ENCODE measurements at places on chromosomes 1 and 21.

DNA sequence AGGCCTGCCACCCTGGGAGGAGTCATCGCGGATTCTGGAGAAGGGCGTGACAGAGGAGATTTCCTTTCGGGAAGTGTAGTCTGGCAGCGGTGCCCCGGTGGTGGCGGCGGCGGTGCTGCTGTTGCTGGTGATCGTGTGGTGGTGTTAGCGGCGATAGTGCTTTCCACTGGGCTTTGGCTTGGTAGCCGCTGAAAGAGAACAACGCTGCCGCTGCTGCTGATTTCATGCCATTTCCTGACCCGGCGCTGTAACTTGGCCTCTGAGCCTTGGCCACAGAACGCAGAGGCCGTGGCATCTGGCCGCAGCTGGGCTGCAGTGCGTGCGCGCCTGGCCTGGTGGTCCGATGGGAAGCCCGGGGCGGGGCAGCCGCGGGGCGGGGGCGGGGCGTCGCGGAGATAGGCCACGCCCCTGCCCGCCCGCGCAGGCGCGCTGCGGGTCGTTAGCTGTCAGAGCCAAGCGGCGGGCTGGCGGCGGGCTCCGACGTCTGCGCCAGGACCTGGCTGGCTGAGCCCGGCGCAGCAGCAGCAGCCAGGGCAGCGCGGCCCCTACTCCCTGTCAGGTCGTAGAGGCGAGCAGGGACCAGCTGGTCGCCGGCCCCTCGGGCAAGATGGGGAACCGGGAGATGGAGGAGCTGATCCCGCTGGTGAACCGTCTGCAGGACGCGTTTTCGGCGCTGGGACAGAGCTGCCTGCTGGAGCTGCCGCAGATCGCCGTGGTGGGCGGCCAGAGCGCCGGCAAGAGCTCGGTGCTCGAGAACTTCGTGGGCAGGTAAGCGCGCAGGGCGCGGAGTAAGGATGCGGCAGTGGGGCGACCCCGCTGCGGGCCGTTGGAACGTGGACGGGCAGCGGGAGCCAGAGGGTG is at the start of gene DNM3:
Gene DNM3, plus strand, starts transcription at position 449 of the 861 bp plus-strand sequence. Its CDS starts 159 bp downstream, at position 608.
- peak; percentile 63 for DNase-seq

GRCh38 chr1:67686267-67687197 is 1.5 kb downstream of the GADD45A start:
- peak; percentile 35 for DNase-seq

DNA sequence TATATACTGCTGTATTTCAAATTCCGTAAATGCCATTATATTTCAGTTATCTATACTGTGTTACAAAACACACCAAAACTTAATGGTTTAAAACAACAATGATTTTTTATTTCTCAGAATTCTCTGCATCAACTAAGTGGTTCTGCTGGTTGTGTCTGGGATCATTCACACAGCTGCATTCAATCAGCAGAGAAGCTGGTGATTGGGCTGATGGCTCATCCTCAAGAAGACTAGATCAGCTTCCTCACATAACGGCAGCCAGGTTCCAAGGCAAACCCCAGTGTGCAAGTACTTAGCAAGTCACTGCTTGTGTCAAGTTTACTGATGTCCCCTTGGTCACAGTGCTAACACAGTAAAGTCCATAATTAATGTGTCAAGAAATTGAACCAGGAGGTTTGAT is 86.3 kb upstream of the VANGL1 start:
- DNase-seq, result no peak

DNA sequence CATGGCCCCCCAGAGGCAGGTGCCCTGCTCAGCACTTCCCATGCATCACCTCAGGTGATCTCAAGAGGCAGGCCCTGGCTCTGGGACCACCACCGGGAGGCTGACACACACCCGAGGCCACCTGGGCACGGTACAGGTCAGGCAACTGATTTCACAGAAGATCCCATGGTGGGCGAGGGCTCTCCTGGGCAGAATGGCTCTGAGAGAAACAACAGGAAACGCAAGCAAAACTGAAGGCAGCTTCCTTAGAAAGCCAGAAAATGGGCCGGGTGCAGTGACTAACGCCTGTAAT is 11.4 kb upstream of the SKI start:
- no peak for DNase-seq

GRCh38 chr1:235513495-235514366 is 9.5 kb upstream of the B3GALNT2 start:
- peak; percentile 1 for DNase-seq

DNA sequence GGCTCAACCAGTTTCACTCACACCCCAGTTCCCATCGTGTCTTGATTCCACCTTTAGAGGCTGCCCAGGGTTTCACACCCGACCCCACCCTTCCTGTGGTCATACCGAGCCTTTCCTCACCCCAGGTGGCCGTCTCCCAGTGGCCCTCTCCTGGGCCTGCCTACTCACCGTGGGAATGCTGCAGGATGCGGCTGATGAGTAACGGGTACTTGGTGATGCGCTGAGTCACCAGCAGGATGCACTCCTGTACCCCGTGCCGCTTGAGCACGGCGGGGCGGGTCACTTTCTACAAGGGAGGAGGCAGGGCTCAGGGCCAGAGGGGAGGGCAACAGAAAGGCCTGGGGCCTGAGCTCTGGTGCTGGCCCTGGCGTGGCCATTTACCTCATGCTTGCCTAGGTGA is 16.4 kb downstream of the ARHGEF2 start:
- no peak for DNase-seq

DNA sequence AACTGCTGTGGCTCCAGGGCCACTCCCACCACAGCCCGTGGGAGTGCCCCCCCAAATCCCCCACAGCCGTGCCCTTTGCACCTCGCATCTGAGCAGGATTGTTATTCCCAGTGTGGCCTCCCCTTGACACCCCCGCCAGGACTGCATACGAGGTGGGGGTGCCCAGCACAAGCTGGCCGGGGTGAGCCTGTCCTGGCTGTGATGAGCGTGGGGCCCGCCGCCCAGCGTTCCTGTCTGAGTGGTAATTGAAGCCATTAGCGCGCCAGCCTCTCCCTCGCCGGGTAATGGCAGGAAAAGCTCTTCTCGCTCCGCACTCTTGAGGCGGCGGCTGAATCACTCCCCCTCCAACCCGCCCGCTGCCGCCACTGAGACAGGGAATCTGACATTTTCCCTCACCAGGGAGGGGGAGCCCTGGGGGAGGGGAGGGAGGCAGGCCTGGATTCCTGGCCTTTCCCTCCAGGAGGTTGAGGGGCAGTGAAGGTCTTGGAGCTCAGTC is 27.7 kb downstream of the PTPRF start:
- DNase-seq, result peak; percentile 69

GRCh38 chr1:64396817-64397216 is 73.1 kb upstream of the CACHD1 start:
- no peak for DNase-seq

DNA sequence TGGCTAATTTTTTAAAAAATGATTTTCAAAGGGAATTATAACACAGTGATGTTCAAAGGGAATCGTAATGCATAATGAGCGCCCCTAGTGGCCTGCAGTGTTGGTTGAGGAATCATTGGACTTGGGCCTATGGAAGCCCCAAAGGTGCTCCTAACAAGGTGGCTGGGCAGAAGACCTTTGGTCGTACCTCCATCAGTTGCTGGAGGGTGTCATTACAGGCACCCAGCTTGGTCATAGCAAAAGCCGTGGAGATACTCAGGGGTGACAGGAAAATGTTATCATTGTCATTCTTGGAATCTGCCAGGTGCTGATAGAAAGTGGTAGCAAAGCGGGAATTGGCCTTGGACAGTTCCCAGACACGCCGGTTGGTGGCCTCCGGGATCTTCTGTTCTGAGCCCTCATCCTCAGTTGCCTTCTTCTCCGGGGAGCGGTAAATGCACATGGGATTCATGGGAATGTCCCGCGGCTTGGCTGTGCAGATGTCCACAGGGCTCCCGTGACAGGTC is 2.7 kb downstream of the SERPINC1 start:
- DNase-seq, result no peak

GRCh38 chr1:238370599-238370998 is 479.9 kb upstream of the ZP4 start:
- no peak for DNase-seq

DNA sequence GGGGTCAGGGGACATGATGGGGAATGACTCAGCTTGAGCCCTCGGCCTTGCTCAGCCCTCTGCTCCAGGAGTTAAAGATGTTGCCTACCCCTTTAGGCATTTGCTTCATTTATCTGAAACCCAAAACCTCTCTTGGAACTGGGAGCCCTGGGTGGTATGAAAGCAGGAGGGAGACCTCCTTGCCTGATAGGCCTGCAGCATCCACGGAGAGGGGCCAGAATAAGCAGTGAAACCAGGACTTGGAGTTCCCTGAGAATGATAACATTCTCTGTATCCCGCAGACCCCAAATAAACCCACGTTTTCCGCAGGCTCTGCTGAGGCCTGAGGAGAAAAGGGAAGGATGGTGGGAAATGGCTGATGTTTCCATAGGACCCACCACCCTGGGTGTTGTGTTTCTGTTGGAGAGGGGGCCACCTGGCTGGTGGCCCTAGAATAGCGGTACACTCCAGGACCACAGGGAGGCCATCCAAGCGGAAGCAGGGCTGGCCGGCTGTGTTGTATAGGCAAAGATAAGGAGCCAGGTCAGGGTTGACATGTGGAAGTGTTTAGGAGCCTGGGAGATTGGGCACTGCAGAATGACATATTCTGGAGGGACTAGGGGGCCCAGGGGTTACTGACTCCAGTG is 77.4 kb downstream of the FOXD2 start:
- DNase-seq, result no peak

DNA sequence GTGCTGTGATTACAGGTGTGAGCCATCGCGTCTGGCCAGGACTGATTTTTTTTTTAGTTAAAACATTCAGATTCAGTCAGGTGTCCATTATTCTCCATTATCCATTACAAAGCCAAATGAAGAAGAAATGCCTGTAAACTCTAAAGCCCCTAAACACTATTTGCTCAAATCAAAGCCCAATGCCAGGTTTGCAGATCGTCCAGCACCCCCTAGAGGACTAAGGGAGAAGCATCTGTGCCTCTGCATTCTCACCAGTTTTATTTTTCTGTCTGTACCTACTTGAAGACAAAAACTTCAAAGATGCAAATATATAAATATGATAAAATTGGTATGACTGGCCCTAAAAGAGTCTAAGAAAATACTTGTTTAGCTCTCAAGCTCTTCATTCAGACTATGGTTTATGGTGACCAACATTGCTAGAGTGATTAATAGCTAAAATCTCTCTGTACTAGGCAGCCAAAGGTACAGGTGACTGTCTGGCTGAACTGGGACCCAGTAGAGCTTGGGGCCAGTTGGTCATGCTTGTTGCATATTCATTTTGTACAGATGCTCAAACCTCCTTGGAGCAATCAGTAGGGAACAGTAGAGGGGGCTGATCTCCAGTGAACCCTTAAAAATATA is 138.4 kb downstream of the SYT2 start:
- no peak for DNase-seq

DNA sequence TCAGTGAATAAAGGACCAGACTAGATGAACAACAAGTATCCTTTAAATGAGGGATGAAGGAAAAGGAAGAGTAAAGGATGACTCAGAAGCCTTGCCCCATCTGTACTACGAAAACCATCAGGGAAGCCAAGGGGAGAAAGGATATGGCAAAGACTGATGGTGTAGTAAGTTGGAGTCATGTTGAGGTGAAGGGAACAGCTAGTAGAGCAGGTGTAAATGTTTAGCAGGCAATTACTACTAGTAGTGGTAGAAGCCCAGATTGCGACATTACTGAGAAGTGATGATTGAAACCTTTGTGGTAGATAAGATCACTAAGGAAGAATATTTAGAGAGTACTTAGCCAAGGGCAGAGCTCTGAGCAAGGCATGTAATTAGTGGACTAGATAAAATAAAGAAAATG is 84.0 kb downstream of the PHTF1 start:
- no peak for DNase-seq

GRCh38 chr21:14690886-14691285 is 144.8 kb upstream of the SAMSN1 start:
- DNase-seq, result no peak

DNA sequence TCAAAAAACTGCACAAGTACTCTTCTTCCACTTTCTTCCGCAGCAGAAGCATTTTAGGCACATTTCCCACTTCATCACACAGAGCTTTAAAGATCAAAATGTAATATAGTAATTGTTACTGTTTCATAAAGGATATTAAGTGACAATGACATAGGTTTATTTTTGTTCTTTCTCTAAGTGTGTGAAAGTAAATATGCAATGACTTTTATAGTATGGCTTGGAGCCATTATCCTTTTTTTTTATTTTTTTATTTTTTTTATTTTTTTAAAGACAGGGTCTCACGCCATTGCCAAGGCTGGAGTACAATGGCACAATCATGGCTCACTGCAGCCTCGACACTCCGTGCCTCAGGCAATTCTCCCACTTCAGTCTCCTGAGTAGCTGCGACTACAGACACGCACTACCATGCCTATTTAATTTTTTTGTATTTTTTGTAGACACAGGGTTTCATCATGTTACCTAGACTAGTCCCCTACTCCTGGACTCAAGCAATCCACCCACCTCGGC is 7.0 kb downstream of the TRIM33 start:
- DNase-seq, result no peak

DNA sequence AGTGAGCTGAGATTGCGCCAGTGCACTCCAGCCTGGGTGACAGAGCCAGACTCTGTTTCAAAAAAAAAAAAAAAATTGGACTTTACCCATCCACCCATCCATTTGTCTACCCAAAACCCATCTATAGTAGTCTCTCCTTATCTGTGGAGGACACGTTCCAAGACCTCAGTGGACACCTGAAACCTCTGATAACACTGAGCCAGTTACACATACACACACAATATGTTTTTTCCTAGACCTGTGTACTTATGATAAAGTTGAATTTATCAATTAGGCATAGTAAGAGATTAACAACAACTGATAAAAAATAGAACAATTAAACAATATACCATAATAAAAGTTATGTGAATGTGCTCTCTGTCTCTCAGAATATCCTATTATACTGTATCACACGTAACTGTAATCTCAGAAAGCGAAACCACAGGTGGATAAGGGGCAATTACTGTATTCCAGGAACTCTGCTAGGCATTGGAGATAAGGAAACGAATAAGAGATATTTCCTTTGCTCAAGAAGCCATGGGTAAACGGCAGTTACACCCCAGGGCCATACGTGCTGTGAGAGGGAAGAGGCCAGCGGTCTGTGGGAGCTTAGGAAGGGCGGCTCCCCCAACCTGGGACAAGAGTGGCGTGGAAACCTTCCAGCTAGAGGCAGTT is 84.2 kb upstream of the DISP3 start:
- DNase-seq, result no peak

DNA sequence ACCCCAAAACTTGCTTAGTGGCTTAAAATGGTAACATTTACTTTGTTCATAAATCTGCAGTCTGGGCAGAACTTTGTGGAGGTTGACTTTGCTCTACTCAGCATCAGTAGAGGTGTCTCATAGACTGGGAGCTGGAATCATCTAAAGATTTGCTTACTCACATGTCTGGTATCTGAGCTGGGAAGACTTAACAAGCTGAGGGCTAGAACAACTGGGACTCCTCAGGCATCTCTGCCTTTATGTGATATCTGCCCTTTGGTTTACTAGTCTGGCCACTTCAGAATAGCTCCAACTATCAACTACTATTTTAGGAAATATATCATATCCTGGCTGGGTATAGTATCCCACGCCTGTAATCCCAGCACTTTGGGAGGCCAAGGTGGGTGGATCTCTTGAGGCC is 82.5 kb downstream of the C4BPA start:
- DNase-seq, result no peak

GRCh38 chr1:178659789-178660208 is 65.2 kb upstream of the RALGPS2 start:
- no peak for DNase-seq
